ENCODE measurements at places on chromosomes 13 and 19.
A peak's percentile ranks its signal among the peaks of the same experiment; 100 is the strongest.

GRCh38 chr19:41111296-41111695 is 2.9 kb upstream of the CYP2F1 start:
- no peak for DNase-seq

DNA sequence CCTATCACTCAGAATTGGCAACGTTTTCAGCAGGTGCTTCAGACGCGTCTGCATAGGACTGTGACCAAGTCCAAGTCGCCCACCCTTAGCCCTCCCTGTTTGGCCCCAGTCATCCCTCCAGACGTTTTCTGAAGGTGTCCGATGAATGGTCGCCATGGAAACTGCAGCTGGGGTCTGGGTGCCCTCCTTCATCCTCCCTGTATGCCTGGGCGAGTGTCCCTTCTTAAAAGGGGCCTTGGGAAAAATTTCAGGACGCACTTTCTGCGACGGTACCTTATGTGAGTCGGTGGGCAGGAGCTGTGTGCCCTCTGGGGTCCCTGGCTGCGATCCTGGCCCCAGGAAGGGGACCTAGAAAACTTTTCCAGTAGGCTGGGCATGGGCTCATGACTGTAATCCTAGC is 25.1 kb downstream of the MAN2B1 start:
- no peak for DNase-seq

DNA sequence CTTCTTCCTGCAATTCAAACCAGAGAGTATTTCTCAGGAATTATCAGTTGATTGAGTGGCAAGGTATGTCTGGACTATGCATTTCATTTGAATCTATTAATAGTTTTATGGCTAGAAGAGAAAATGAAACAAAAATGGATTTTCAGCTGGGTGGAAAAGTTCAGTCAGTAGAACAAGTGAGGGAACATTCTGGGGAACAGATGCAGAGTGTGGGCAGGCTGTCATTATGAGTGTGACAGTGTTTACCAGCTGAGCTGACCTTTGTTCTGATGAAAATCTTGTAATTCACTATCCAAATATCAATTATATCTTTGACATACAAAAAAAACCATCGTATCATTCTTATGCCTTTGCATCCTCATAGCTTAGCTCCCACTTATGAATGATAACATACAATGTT is 2.6 kb upstream of the CLC start:
- DNase-seq, result no peak

DNA sequence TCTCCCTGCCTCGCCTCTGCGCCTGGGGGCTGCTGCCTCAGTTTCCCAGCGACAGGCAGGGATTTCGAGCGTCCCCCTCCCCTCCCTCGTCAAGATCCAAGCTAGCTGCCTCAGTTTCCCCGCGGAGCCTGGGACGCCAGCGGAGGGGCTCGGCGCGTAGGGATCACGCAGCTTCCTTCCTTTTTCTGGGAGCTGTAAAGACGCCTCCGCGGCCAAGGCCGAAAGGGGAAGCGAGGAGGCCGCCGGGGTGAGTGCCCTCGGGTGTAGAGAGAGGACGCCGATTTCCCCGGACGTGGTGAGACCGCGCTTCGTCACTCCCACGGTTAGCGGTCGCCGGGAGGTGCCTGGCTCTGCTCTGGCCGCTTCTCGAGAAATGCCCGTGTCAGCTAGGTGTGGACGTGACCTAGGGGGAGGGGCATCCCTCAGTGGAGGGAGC is 722 bp upstream of the ICAM1 start:
- peak; percentile 81 for DNase-seq

DNA sequence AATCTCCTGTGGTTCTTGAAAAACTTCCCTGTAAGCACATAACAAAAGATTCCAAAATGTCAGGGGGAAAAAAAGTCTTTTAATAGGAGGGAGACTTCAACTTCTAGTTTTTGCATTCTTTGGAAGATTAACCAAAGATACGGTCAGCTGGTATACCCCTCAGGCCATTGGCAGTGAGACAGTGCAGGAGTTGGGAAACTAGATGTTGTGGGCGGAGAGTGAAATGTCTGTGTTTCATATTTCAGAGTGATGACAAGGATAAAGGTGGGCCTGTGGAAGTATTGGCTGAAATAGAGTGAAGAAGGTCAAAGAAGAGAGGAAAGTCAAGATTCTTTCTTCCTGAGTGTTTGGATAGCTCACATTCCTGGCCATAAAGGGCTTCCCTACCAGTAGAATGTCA is 40.8 kb downstream of the CYP2B6 start:
- DNase-seq, result no peak

- no peak for DNase-seq
Measured at GRCh38 chr13:113599391-113599790, 14.8 kb downstream of the TFDP1 start.

- no peak for DNase-seq
Measured at GRCh38 chr13:109281017-109281902, 505.1 kb downstream of the IRS2 start.

GRCh38 chr13:90447734-90448101 is 899.8 kb upstream of the MIR17HG start:
- DNase-seq, result no peak

GRCh38 chr19:15859187-15859586 is 38.7 kb downstream of the CYP4F2 start:
- DNase-seq, result no peak

DNA sequence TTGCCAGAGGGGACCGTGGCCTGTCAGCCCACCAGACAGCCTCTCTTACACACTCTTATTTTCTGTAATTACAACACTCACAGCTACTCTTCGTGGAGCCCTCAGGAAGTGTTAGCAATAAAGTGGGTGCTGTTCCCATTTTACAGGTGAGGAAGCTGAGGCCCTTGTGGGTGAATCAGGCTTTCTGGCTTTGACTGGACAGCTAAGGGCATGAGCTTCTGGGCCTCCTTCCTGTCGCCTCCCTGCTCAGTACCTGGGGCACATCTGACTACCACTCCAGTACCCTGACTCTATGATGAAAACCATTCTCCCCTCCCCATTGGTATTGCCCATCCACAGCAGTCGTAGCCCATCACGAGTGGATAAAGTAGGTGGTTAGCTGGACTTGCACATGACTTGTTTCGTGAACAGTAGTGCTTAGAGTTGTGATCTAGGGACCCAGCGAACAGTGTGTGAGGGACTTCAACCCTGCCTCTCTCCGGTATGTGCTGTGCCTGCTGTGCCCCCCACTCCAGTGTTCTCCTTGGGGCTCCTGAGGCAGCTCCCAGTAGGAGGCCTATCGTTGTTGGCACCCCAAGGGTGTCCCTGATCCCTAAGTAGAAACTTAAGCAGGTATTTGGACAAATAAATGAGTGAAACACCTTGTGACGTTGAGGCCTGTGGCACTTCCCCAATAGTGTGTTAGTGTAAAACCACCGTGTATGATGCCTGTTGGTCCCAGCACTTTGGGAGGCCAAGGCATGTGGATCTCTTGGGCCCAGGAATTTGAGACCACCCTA is 38.6 kb downstream of the GATAD2A start:
- DNase-seq, result no peak

DNA sequence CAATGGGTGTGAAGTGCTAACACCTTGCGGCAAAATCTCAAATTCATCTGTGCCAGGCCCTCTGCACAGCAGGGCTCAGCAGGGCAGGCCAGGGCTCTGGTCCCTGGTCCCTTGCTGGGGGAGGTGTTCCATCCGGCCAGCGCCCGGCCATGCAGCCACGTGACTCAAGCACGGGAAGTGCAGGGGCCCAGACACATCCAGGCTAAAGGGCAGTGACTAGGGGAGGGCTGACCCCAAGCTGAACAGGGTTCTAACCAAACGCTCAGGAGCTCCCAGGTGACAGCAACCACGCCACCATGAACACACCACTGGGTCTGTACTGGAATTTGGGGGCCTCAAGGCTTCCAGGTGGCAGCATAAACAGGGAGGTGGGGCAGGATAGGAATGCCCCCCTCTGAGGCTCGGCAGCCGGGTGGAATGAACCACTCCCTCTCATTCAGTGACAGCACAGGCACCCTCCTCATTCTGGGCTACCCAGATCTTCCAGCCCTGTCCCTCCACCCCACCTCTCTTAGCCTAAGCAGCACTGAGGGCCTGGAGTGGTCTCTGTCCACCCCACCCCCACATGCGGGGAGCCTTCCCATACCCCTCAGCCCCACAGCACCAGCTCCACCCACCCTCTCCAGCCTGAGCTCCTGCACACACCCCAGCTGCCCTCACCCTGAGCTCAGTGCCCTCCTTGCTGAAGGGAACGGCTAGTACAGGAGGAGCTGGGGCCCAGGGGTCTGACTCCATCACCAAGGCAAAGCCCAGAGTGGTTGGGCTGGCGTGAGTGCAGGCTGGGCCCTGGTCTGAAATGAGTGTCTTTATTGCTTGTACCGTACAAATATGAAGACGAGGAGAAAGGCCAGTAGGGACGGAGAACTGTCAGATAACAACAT is 5.3 kb upstream of the CCNP start:
- no peak for DNase-seq

- DNase-seq, result no peak
Measured at GRCh38 chr19:57321116-57321515, 844 bp downstream of the ZNF543 start.

DNA sequence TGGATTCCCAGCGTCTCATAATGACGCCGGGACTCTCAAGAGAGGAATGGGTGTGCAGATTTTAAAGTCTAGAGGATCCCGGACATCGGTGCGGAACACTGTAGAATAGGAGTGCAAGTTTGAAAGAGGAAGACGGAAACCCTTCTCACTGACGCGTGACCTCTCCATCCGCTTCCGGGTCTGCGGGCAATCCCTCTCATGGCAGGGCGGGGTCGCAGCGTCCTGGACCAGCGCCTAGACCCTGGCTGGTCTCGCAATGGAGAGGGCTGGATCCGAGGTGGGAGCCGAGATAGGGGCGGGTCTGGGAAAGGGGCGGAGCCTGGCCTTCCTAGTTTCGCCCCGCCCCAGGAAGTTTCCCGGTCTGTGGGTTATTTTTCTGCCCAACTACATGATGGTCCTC is 4.6 kb upstream of the ZNF845 start:
- DNase-seq, result no peak

- no peak for DNase-seq
Measured at GRCh38 chr19:29793116-29793727, 18.6 kb upstream of the CCNE1 start.

DNA sequence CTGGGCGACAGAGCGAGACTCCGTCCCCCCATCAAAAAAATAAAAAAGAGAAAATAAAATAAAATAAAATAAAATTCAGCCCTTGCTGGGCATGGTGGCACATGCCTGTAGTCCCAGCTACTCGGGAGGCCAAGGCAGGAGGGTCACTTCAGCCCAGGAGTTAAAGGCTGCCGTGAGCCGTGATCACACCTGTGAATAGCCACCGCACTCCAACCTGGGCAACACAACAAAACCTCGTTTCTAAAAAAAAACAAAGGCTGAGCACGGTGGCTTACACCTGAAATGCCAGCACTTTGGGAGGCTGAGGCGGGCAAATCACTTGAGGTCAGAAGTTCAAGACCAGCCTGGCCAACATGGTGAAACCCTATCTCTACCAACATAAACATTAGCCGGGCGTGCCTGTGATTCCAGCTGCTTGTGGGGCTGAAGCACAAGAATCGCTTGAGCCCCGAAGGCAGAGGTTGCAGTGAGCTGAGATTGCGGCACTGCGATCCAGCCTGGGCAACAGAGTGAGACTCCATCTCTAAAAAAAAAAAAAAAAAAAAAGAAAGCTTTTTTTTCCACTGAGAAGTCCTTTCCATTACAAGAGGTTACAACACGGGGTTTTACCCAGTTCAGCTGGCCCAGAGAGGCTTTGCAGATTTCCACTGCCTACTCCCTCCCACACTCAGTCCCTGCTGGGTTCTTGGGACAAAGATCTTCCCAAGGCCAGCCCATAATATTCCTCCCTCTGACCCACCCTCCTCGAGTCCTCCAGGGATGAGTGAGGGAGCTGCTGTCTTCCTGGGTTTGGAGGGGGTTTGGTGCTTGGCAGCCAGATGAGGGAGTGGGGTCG is 6.4 kb downstream of the ANGPTL4 start:
- no peak for DNase-seq

- DNase-seq, result no peak
Measured at GRCh38 chr19:52520013-52520412, 7.5 kb upstream of the ZNF808 start.

- no peak for DNase-seq
Measured at GRCh38 chr19:7981199-7981598, 24.2 kb downstream of the ELAVL1 start.

GRCh38 chr13:30704596-30704995 is 30.7 kb upstream of the ALOX5AP start:
- no peak for DNase-seq

DNA sequence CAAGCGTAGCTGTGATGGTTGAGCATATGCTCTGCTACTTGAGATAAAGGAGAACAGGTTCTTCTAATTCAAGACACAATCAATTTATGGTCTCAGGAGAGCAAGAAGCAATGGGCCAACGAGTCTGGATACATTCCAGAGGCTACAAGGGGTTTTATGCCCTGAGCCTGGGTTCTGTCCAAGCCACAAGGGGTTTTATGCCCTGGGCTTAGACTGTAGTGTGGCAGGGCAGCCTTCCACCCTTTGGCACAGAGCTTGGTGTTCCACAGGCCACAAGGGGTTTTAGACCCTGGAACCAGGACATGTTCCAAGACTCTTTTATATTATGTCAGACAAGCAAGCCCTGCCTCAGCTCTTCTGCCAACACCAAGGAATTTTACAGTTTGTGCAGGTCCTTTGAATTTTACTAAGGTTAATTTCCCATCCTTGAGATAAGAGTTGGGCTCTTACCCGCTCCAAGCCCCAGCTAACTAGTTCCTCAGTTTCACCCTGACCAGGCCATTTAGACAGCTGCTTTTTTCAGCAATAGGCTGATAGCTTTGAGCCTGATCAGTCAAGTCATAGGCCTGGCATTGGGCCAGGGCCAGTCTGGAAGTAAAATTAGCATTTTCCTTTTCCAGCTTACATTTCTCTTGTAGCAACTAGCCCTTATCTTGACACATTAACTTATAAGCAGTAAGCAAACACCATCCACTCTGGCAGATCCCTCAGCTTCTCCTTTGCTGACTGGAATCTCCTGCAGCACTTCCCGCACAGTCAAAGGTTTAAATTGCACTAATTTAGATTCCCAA is 95.0 kb downstream of the ZNF737 start:
- DNase-seq, result no peak

DNA sequence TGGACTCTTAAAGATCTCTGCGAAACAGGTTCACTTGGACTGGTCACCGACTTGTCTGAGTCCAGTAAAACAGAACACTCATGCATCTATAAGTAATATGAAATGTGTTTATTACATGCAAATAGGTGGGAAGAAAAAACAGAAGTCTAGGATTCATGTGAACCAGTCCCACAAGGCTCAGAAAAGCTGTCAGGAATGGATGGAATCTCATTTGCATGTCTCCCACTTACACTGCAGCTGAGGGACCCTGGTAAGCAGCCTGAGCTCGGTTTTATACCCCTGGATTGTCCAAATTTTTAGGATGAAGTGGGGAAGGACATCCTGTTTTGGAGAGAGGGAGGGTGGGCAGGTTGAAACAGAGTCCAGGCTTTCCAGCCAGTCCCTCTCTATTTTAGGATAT is 1545.1 kb upstream of the PCDH20 start:
- DNase-seq, result no peak
